ENCODE measurements at places on chromosomes 5 and 9. TPM values are rescaled to one million over a fixed set of nuclear protein-coding genes. Genes with fewer than 3 reads are reported as not detected.

GRCh38 chr5:59767681-59768151 lies 125.8 kb downstream of the PDE4D start:
- no peak for DNase-seq

DNA sequence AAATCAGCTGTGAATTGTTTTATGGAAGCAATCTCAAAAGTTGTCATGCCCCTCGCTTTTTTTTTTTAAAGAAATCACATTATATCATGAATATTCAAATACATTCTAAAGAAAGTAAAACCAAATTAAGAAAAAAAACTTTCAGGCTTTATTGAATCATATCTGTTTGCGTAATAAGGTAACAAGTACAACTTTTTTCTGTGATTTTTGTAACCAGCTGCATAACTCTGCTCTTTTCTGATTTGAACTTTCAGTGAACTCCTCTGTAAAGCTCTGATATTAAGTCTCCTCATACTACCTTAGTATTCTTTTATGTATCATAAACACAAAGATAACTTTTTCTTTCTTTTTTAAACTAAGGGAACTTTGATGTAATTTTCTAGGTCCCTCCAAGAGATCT lies 65.3 kb downstream of the CWC27 start:
- no peak for DNase-seq

DNA sequence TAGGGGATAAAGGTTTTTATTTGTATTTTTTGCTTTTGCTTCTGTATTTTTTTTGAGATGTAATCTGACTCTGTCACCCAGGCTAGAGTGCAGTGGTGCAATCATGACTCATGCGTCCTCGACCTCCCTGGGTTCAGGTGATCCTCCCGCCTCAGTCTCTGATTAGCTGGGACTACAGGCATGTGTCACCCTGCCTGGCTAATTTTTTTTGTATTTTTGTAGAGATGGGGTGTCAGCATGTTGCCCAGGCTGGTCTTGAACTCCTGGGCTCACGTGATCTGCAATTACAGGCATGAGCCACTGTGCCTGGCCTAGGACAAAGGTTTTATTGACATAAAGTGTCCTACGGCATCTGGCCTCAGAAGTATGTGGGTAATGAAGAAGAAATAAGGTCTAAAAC lies 297.1 kb upstream of the C9orf72 start:
- no peak for DNase-seq

- no peak for DNase-seq
These were observed 65.3 kb upstream of the PPARGC1B start for GRCh38 chr5:149664666-149665415.

DNA sequence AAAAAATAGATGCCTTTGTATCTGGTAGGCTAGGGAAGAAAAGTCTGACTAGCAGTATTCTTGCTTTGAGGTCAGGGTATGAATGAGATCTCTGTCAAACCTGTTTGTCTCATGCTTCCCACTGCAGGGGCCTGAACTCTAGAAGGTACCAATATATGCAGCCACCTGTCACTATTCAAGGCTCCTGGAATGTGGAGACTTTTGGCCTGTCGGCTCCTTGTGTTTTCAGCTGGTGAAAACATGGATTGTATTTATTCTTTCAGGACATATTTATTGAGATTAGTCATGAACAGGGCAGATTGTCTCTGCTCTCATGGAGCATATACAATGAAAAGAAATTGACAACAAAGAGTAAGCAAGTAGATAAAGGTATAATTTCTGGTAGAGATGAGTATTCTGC lies 255.8 kb downstream of the ARHGAP26 start:
- no peak for DNase-seq

GRCh38 chr9:14221119-14221518 lies 92.8 kb downstream of the NFIB start:
- DNase-seq, result no peak

- DNase-seq, result no peak
These were observed 360 bp downstream of the KLF4 start for GRCh38 chr9:107489144-107489673.

DNA sequence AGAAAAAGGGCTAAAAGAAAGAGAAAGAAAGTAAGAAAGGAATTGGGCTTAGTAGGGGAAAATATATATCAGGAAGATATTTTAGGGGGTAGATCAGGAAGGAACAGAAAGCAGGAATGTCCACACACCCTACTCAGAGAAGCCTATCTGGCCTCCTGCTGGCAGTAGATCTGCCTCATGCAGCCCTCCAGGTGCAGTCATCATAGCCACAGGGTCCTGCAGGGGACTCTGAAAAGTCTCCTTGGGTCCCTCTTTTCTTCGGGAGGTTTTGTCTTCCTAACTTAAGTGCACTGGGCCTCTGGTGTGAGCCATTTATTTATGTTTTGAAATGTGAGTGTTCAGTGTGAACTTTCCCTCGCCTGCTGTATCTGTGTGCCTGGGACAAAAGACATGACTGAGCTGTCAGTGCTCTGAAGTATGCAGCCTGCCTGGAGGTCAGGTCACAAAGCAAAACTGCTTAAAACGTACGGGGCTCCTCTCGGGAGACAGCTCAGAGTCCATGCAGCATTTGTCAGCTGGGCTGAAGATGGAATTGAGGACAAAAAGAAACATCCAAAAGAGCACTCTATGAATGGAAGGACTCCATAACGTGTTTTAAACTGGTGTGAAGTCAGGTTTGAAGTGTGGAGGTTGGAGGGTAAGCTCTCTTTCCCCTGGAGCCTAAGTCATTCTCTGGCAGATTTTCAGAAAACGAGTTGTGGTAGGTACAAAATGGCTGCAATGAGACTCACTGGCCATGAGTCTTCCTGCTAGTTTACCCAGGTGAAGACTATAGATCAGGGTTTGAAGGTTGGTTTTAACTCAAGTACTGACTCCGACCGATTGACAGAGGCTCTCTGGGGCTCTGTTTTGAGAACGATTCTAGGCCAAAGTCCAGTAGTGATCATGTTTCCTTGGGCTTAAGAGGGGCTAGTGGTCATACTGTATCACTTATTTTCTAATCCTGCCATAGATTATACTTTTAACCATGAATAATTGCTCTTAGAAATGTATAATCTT lies 151.8 kb upstream of the GDNF start:
- DNase-seq, result no peak

- DNase-seq, result no peak
These were observed 600.1 kb upstream of the RGMB start for GRCh38 chr5:98173334-98173733.

DNA sequence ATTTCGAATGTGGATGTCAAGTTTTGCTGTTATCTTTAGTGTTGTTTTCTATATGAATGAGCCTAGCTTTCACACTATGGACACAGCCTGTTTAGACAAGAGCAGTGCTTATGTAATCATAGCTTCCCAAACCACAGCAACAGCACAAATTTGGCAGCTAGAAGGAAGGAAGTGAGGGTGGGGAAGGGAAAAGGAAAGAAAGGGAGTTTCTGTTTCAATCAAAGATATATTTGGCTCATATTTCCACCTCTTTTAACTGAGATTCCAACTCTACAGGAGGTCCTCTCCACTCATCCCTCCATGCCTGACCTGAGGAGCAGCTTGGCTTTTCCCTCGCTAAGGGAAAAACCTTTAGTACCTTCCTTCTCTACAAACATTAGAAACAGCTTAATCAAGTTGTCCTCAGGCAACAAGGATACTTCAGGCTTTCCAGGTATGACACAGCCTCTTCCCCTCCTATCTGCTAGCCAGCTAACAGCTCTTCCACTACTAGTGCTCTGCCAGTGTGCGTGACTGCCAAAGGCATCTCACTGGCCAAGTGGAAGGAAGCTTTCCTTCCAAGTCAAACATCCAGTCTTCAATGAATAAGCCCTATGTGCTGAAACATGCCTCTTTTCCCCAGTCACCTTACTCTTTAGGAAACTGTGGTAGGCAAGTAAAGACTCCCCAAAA lies 268.6 kb upstream of the PTGER4 start:
- no peak for DNase-seq

DNA sequence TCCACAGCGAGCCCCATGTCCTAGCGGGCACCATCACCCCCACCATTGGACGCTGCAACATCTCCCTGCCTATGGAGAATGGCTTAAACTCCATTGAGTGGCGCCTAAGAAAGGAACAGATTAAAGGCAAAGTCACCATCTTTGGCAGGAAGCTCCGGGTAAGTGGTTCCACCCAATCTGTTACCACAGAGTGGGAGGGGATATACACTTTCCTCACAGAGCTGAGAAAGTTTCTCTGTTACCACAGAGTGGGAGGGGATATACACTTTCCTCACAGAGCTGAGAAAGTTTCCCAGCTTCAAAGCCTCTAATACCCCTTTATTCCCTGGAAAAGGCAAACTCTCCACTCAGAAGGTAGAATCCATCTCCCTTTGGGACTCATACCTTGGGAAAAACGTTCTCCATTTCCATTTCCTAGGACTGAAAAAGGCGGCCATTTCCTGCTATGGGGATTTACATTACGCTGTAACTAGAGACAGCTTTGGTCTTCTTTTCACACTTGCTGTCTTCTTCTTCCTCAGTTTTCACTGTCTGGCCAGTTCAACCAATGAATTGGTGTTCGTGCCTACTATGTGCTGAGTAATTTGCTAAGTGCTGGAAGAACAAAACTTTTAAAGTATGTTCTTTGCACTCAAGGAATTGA lies 63.4 kb upstream of the WWC1 start:
- DNase-seq, result no peak

- no peak for DNase-seq
These were observed 36.3 kb upstream of the HAND1 start for GRCh38 chr5:154514331-154514730.

GRCh38 chr5:133523013-133523658 lies 89.2 kb downstream of the FSTL4 start:
- DNase-seq, result no peak

GRCh38 chr5:138542180-138542955 lies 668 bp downstream of the ETF1 start:
- DNase-seq, result peak; percentile 29

- no peak for DNase-seq
These were observed 518.4 kb downstream of the TAF11L14 start for GRCh38 chr5:18152671-18153070.

DNA sequence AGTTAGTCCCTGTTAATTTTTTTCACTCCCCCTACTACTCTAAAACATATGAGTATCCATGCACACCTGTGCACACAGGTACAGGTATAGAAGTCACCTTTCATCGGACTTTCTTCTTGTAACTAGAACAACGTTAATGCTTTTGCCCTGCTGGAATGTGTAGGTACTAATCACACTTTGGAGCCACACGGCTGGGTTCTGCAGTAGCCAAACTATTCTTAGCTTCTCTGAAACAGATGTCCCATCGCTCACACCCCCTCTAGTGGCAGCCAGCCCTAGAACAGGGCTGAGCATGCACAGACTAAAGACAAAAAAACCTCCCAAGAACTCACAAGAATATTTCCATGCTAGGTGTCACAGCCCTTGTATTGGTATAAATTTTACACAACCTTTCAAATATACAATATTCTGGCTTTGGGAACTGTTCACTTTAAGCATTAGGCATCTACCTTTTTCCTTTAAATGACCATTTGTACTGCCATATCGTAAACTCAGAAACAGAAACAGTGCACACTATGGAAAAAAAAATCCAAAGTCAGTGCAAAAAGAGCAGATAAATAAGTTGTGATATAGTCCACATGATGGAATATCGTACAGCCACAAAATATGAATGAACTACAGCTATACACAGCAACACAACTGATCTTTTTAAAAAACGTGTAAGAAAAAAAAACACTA lies 64.0 kb downstream of the RETREG1 start:
- peak; percentile 60 for DNase-seq

GRCh38 chr5:40073927-40074326 lies 605.8 kb upstream of the PTGER4 start:
- no peak for DNase-seq

- no peak for DNase-seq
These were observed 1111.8 kb downstream of the TAF11L14 start for GRCh38 chr5:18745988-18746615.

GRCh38 chr9:91824601-91825305 lies 125.3 kb downstream of the ROR2 start:
- DNase-seq, result no peak

GRCh38 chr9:91433180-91433579 lies 9.5 kb upstream of the NFIL3 start:
- no peak for DNase-seq

Gene DIRAS2
- 1.2 TPM for total RNA-seq

Gene LRRC70
- total RNA-seq, result 9.5 TPM

Gene QRFP
- total RNA-seq, result not detected

Gene SLC6A19
- total RNA-seq, result not detected

Gene AUH
- 50.8 TPM for total RNA-seq

Gene PCDHA3
- total RNA-seq, result 0.98 TPM

Gene CKMT2
- total RNA-seq, result 5.3 TPM

All from breast epithelium (tissue), 4 donors.